Activated T-cell treated with anti-CD3 and anti-CD28 coated beads, Interleukin-2, amount 50 U/mL, for 24 hours (primary cell): ENCODE measurements at places on chromosomes 7 and 10.
A peak's percentile ranks its signal among the peaks of the same experiment; 100 is the strongest.

GRCh38 chr7:128550920-128551319 is 74.4 kb downstream of the METTL2B start:
- DNase-seq: no peak

- DNase-seq: no peak
These were observed 221.6 kb upstream of the SEMA3E start for GRCh38 chr7:83870515-83870914.

DNA sequence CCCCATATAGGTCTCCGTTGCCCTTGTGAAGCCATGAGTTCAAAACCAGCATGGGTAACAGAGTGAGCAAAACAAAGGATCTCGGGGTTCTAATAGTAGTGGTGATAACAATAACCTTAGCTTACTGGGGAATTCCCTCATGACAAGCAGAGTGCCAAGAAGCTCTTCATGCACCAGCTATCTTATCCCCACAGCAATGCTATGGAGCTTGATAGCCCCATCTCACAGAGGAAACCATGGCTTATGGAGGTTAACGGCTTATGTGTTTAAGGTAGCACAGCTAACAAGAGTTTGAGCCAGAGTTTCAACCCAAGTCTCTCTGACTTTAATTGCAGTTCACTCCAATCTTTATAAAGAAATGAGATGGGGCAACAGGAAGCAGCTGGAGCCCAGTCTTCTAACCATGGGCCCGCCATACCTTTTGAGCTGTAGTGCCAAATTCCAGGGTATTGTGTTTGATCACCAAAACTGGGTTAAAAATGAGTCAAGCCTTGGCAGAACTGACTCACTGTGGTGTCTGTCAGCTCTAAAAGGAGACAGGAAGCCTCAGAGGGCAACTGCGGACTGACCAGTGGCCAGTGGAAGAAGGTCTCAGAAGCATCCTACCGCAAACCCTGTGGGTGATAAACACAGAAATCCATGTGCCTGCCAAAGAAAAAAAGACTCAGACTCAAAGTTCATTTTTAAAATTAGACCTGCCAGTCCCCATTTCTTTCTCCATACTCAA is 16.5 kb upstream of the PLAU start:
- DNase-seq: no peak

- no peak for DNase-seq
These were observed 212.1 kb downstream of the MLLT10 start for GRCh38 chr10:21746118-21746517.

DNA sequence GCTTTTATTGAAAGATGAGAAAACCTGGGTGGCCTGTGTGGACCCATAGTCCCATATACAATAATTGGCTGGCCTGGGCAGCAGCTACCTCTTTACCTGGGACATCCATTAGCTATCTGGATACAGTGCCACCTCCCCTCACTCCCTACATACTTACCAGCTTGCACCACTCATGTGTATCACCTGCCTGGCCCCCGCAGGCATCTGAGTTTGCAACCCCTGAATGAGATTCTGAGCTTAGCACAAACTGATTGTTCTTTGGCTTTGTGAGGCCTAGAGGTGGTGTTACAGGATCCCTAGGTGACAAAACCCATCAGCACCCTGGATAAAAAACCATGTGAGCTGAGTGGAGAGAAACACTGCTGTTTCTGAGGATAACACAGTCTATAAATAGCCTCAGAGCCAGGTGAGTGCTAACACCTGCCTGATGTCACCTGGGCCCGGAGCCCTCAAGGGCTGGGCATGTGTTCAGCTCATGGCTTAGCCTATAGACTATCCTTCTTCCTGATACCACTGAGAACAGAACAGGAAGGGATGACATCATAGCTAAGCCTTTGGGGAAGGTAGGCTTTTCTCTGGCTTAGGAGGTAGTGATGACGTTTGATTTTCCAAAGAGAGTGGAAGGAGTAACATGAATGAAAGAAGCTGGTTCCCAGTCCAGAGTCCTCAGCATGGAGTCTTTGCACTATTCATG is 2.6 kb upstream of the PPIF start:
- DNase-seq: no peak

GRCh38 chr10:5274795-5275194 is 78.2 kb downstream of the AKR1C4 start:
- no peak for DNase-seq

DNA sequence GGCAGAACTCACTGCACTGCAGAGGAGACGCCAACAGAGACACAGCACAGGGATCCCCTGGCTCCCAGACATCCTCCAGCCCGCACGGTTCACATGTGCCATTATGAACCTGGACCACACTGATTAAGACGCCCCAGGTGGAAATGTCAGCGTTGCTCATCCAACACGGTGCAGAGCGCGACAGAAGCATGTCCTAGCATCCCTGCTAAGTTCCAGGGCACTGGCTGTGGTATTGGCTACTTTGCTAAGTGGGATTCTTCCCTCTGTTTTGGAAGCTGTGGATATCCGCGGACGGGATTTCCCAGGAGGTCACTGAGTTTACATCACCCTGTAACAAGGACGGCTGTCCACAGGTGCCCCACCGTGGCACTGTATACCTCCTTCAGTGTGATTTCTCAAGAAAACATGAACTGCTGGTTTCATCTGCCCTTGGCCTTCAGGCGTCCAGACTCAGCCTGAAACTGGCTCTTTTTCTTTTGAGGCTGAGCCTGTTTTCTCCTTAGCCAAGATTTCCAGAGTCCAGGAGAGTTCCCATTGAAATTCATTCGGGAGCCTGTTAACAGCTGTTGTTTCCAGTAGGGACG is 324.0 kb downstream of the WDR37 start:
- DNase-seq: peak; percentile 3

DNA sequence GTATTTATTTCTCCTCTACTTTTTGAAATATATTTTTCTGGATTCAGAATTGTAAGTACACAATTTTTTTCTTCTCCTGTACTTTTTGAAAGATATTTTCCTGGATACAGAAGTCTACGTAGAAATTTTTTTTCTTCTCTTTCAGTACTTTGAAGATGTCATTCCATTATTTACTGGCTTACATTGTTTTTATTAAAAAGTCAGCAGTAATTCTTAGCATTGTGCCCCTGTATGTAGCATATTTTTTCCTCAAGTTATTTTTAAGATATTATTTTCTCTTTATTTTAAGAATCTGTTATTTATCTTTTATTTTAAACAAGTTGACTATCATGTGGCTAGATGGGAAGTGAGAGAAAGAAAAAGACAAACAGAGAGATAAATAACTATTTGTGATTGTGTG is 119.0 kb upstream of the NPSR1 start:
- DNase-seq: no peak

- DNase-seq: no peak
These were observed 591.1 kb downstream of the PTPRN2 start for GRCh38 chr7:157996359-157997079.

- DNase-seq: no peak
These were observed 15.1 kb upstream of the ATE1 start for GRCh38 chr10:121942749-121943416.

GRCh38 chr7:159148430-159149395 is 4.0 kb upstream of the VIPR2 start:
- DNase-seq: no peak

- DNase-seq: no peak
These were observed 76.0 kb upstream of the ARMC3 start for GRCh38 chr10:22851865-22852239.

DNA sequence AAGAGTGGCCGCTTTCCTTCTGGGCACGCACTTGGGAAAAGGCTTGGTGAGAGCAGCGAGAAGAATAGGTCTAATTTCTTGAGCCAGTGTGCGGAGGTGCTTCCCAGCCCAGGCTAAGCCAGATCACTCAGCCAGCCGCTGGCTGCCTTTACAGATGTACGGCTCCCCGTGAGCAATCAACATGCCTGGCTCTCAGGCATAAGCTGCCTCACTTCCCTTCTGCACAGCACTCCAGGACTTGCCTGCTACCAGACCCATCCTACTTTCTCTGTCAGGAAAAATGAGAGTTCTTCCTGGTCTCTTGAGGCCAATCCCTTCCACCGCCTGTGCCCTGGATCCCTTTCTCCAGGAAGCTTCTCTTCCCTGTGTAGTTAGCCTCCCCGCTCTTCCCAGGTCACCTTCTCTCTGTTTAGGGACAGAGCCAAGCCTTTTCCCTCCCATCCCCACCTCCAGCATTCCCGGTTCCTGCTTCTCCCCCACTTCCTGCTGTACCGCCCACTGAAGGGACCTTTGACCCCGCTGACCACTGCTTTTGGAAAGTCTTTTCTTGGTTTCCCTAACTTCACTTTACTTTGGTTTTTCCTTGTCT is 1.1 kb upstream of the ACTR3C start:
- no peak for DNase-seq

DNA sequence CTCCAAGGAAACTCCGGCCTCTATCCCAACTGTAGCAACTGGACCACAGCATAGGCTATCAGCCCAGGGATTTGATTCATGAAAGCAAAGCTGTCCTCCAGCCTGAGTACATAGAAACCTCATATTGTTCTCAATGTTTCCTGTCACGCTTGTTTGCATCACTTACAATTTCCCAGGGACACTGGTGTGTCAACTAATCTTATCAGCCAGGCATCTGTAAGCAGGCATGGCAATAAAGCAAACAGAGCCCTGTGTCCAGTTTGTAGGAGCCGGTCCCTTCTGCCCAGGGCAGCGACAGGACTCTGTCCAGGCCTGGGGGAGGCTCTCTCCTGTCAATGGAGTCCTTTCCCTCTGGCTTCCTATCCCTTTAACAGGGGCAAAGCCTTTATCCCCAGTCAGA is 23.0 kb upstream of the CDHR3 start:
- DNase-seq: no peak

GRCh38 chr7:102036958-102037357 is 219.5 kb downstream of the CUX1 start:
- DNase-seq: no peak

- DNase-seq: no peak
These were observed 10.9 kb downstream of the PWWP2B start for GRCh38 chr10:132407846-132408278.

GRCh38 chr7:108972004-108972403 is 402.3 kb downstream of the DNAJB9 start:
- no peak for DNase-seq

GRCh38 chr7:19989906-19990305 is 216.5 kb upstream of the TMEM196 start:
- DNase-seq: no peak

DNA sequence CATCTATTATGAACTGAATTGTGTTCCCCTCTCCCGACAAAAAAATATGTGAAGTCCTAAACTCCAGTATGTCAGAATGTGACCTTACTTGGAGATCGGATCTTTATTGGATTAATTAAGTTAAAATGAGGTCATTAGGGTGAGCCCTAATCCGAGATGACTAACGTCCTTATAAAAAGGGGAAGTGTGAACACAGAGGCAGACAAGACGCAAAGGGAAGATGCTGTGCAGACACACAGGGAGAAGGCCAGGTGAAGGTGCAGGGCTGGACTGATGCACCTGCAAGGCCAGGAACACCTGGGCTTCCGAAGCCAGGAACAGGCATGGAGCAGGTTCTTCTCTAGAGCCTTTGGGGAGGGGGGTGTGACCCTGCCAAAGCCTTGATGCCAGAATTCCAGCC is 187.8 kb downstream of the PARD3 start:
- no peak for DNase-seq

DNA sequence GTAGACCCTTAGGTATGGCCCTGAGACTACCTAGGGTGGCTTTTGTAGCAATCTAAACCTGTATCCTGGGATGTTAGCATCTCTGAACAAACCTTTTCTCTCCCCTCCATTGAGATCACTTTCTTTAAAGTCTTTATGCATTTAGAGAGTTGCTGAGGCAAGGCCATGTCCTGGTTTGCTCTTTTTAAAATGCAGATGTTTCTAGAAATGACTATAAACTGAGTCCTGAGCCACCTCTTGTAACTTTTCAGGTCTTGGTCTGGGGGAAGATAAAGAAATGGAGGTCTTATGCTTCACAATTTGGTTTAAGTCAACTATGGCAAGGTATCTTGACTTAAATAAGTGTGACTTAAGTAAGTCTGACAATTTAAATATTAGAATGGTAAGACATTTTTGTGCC is 78.0 kb downstream of the AUTS2 start:
- no peak for DNase-seq

GRCh38 chr10:28769091-28769604 is 91.8 kb downstream of the BAMBI start:
- DNase-seq: no peak

- DNase-seq: no peak
These were observed 193.1 kb downstream of the ADARB2 start for GRCh38 chr10:1544209-1544673.

- DNase-seq: no peak
These were observed 236.8 kb upstream of the AOAH start for GRCh38 chr7:36961097-36961496.

DNA sequence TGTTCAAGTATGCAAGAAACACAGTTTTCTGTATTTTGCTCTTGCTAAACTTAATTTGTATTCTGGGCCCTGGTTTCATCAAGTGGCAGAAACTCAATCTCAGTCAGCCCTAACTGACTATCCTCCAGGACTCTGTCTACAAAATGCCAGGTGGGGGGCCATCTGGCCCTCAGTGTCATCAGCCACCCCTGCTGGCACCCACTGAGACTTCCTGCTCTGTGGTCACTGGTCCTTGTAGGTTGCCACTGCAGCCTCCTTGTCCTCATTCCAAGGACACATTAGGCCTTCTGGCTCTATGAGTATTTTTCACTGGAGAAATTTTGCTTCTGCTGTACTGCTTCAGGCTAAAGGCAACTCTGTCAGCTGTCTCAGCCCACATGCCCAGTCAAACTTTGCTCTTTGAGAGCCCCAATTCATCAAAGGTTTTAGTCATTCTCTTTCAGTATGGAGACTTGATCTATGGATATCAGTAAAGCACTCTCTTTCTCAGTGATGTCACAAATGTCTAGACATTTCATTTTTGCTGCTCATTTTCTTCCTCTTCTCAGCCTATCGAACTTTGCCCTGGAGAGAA is 163.6 kb downstream of the KCND2 start:
- no peak for DNase-seq

DNA sequence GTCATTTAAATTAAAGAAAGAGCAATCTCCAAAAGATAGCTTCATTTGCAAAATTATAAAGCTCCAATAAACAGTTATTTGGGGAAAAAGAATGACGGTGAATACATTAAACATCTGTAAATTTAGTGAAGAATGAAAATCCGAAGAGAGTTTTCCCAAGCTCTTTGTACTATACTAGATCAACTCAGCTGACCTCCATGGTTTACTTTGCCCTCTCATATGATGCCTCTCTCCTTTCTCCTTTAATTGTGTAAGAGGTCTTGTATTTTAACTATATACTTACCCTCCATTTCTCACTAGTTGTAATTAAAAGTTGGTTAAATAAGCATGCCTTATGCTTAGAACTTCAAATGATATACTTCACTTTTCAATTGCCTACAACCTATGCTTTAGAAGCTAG is 125.8 kb downstream of the CACNA2D1 start:
- no peak for DNase-seq

GRCh38 chr10:6711408-6711841 is 131.3 kb upstream of the PRKCQ start:
- no peak for DNase-seq
